Effector memory CD4-positive, alpha-beta T cell (primary cell): ENCODE measurements at places on chromosomes 6 and 20.

GRCh38 chr20:20624914-20625313, 87.5 kb downstream of the RALGAPA2 start:
- H3K4me1 ChIP-seq: no peaks in the 10 kb centered on the region
- peaks cover 24% of the 10 kb centered on the region for H3K36me3 ChIP-seq
- DNase-seq: no peak
- H3K4me3 ChIP-seq: no peak overlapping the region
- H3K27ac ChIP-seq: no peak overlapping the region

DNA sequence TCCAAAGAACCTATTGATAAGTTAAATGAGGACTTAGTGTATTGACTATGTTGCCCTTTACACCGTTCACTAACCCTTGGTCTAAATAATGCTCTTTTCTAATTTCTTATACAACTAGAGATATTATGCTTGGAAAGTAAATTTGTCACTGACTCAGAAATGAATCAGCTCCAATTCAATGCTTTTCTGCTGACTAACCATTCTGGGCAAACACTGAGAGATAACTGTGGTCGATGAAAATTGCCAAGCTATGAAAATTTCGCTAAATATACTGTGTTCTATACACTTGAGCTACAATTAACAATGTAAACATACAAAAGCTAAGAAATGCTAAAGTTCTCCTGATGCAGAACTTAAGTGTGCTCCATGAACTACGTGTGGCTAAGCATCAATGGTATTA, 23.1 kb upstream of the FBXO9 start:
- DNase-seq: no peak
- no peaks in the 10 kb centered on the region for H3K4me1 ChIP-seq
- H3K27me3 ChIP-seq: no peaks in the 10 kb centered on the region
- H3K36me3 ChIP-seq: peaks cover 32% of the 10 kb centered on the region
- no peak overlapping the region for H3K27ac ChIP-seq

DNA sequence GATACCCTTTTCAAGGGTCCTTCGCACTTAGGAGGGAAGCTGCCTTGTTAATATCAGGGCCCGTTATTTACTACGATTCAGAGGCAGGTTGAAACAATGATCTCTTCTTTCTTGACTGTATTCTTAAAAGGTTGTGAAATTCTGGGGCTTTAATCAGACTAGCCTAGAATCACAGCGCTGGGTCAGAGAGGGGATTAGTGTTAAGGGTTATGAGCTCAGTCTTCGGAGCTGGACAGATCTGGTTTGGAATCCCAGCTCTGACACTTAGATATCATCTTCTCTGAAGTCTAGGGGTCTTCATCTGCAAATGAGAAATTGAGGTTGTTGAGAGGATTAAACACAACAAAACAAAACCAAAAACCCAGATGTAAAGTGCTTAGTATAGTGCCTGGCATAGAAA, 77.4 kb downstream of the CD83 start:
- no peaks in the 10 kb centered on the region for H3K36me3 ChIP-seq
- H3K27ac ChIP-seq: no peak overlapping the region
- H3K27me3 ChIP-seq: no peaks in the 10 kb centered on the region
- no peaks in the 10 kb centered on the region for H3K4me1 ChIP-seq
- DNase-seq: no peak
- no peak overlapping the region for H3K4me3 ChIP-seq

GRCh38 chr6:154209555-154209954, 147.0 kb downstream of the IPCEF1 start:
- no peak overlapping the region for H3K4me3 ChIP-seq
- no peak for DNase-seq
- H3K27me3 ChIP-seq: no peaks in the 10 kb centered on the region
- H3K27ac ChIP-seq: no peak overlapping the region
- no peaks in the 10 kb centered on the region for H3K4me1 ChIP-seq

DNA sequence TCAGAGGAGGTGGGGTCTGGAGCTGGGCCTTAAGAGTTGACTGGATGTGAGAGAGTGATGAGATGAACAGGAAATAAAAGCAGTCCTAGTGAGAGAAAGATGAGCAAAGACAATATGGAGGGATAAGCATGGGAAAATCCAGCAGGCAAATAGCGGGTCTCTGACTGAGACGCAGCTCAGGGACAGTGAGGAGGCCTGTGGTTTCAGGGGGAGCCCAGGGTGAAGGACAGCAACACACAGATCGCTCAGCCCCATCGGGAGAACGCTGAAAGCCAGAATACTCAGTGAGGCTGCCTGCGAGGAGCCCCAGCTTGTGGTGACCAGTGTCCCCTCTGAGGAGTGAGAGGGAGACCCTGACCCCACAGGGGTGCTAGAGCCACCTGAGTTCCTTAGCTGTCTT, 16.8 kb upstream of the DCDC2 start:
- no peak for DNase-seq
- H3K27me3 ChIP-seq: peaks cover 4% of the 10 kb centered on the region

GRCh38 chr6:132213191-132213590, 188.1 kb downstream of the MOXD1 start:
- H3K27me3 ChIP-seq: no peaks in the 10 kb centered on the region
- no peaks in the 10 kb centered on the region for H3K4me1 ChIP-seq
- DNase-seq: no peak
- H3K4me3 ChIP-seq: no peak overlapping the region
- no peaks in the 10 kb centered on the region for H3K36me3 ChIP-seq

DNA sequence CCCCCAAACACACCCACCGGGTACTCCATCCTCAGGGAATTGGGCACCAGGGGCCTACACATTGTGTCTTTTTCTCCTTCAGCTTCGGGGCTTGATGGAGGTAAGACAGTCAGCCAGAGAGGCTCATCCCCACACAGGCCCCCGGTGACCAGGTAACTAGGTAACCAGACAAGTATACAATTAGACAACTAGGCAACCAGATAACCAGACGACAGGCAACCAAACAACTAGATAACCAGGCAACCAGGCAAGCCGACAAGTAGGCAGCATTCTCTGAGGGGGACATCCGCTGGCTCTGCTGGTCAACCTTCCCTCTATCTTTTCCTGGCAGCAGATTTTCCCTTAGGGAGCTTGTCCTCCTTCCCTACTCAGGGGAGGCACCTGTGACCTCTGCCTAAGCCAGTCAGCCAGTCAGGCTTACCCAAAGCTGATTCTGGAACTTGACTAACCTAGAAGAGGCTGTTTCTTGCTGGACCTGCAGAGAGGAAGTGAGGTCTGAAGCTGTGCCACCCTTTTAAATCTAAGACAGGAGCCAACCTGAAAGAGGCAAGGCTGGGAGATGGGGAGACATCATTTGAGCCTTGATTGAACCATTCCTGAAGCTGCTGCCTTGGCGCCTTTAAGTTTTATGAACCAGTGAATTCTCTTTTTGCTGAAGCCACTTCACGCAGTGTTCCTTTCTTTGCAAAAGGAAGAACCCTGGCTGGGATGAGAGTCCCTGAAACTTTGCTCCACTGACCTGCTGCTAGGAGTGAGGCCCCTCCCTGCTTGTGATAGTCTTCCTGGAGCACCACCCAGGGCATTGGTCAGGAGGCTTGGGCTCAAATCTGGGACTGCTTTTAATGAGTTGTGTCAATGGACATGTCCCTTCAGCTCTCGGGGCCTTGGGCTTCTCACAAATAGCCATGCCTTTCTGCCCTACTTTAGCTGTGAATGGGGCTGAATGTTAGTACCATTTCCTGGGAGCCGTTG, 96.4 kb upstream of the RNF24 start:
- H3K4me1 ChIP-seq: no peaks in the 10 kb centered on the region
- H3K4me3 ChIP-seq: no peak overlapping the region
- no peak for DNase-seq
- H3K36me3 ChIP-seq: no peaks in the 10 kb centered on the region
- no peak overlapping the region for H3K27ac ChIP-seq

DNA sequence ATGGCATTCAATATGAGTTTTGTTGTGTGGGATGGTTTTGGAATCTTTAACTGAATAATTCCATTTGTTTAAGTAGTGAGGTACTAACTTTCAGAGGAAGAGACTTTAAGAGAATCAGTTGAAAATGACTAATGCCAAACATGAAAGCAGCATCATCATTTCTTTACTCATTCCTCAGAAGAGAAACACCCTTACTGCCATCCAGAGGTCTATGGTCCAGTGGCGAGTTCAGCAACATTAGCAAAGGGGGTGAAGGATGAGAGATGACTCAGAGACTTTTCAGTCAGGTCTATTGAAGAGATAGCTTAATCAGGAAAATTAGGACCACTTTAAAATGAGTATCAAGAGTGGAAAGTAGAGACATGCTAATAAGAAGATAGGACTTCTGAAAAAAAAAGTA, 118.8 kb downstream of the COL19A1 start:
- no peak overlapping the region for H3K27ac ChIP-seq
- no peaks in the 10 kb centered on the region for H3K4me1 ChIP-seq
- no peaks in the 10 kb centered on the region for H3K36me3 ChIP-seq

GRCh38 chr20:22918286-22918983, 116.7 kb upstream of the SSTR4 start:
- no peak for DNase-seq
- no peaks in the 10 kb centered on the region for H3K36me3 ChIP-seq
- H3K27ac ChIP-seq: no peak overlapping the region
- H3K27me3 ChIP-seq: no peaks in the 10 kb centered on the region
- no peaks in the 10 kb centered on the region for H3K4me1 ChIP-seq
- H3K4me3 ChIP-seq: no peak overlapping the region

- H3K4me3 ChIP-seq: no peak overlapping the region
- H3K27ac ChIP-seq: no peak overlapping the region
- H3K4me1 ChIP-seq: no peaks in the 10 kb centered on the region
- peaks cover 23% of the 10 kb centered on the region for H3K36me3 ChIP-seq
- H3K27me3 ChIP-seq: no peaks in the 10 kb centered on the region
Observed at GRCh38 chr20:41467690-41468089, 101.1 kb upstream of the EMILIN3 start.

DNA sequence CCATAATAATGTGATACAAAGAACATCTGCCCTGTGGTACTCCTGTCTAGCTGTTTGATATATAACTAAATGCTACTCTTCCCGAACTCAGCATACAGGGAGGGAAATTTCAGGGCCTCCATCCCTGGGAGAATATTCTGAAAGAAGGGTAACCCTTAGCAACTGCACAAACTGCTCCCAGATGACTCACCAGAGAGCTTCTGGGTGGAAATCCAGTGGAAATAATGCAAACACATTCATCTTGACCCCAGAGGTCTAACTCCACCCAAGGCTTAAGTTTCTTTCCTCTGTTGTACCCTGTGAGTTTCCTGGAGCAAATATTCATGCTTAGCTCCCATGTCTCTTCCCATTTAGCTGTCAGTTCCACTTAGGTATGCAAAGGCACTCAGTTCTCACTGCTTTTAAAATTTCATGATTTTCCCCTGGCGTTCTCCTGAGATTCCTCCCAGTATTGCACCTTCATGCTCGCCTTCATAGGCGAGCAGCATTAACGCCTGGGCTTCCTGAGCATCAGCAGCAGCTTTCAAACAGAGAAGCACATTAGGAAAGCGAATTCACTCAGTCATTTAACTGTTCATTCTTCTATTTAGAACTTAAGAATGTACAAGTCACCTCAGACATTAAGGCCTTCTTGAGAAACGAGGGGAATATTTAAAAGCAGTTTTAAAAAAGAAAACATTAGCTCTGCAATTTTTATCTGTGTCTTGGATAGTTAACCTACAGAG, 43.8 kb upstream of the LAMA4 start:
- no peak overlapping the region for H3K27ac ChIP-seq
- H3K27me3 ChIP-seq: no peaks in the 10 kb centered on the region
- no peaks in the 10 kb centered on the region for H3K4me1 ChIP-seq

DNA sequence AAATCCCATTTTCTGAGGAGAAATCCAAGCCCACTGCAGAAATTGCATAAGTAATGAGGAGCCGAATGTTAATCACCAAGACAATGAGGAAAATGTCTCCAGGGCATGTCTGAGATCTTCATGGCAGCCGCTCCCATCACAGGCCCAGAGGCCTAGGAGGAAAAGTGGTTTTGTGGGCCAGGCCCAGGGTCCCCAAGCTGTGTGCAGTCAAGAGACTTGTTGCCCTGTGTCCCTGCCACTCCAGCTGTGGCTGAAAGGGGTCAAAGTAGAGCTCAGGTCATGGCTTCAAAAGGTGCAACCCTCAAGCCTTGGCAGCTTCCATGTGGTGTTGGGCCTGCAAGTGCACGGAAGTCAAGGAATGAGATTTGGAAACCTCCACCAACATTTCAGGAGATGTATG, 276.6 kb downstream of the KHDRBS2 start:
- no peak overlapping the region for H3K27ac ChIP-seq
- H3K36me3 ChIP-seq: no peaks in the 10 kb centered on the region
- no peaks in the 10 kb centered on the region for H3K4me1 ChIP-seq
- no peak overlapping the region for H3K4me3 ChIP-seq
- no peaks in the 10 kb centered on the region for H3K27me3 ChIP-seq

DNA sequence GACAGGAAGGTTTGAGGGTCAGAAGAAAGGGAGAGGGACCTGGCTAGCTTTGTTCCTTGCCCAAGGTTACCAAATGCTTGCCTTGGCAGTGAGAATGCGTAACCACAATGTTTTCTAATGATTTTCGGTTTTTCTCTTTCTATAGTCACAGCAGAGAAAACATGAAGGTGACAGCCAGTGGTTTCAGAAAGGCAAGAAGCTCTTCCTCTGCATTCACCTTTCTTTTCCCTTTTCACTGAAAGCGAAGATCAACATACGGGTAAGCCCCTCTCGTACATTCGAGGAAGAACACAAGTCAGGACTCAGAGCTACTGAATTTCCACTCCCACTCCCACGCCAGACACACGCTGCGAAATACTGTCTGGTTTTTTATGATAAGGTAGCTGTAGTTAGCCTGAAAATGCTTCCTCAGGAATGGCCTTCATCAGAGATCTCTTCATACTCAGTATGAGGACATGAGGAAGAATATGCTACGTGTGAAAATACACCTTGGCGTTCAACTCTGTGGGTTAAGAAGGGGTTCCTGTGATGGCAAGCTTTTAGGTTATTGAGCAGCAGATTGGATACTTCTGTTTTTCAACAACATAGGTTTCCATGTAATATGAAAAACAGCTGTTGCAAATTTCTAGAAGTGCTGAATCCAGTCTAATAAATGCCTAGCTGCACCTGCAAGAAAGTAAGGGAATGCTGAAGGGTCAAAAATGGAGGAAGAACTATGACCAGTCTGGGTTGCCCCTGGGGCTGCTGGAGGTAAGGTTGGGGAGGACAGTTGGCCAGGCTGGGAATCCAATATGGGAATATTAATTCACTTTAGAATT, 7.4 kb upstream of the CD83 start:
- no peak overlapping the region for H3K4me3 ChIP-seq
- no peak for DNase-seq
- H3K4me1 ChIP-seq: peaks cover 10% of the 10 kb centered on the region
- no peaks in the 10 kb centered on the region for H3K36me3 ChIP-seq
- no peaks in the 10 kb centered on the region for H3K27me3 ChIP-seq

DNA sequence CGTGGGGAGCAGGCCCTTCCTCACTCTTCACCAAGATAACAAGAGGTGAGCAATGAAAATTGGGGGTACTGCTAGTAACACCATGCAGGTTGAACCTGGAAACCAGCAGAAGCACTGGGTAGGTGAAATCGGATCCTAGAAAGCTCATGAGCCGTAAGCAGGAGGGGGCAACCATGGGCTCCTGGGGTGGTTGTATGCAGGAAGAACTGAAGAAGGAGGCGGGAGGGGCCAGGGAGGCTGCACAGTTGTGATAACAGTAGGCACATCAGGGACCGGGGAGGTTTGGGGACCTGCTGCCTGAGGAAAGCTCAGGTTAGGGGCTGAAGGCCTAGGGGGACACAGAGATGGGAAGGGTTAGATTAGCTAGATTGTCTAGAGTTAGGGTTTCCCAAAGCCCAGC, 5.6 kb upstream of the LY6G5C start:
- H3K4me1 ChIP-seq: peaks cover 3% of the 10 kb centered on the region
- no peak overlapping the region for H3K27ac ChIP-seq
- no peaks in the 10 kb centered on the region for H3K27me3 ChIP-seq
- H3K36me3 ChIP-seq: peaks cover 57% of the 10 kb centered on the region
- no peak overlapping the region for H3K4me3 ChIP-seq
